AG20443 (cell line): ENCODE measurements at places on chromosomes 3 and 15.

GRCh38 chr3:5006755-5007202 lies 27.5 kb downstream of the BHLHE40 start:
- DNase-seq = peak; percentile 58

DNA sequence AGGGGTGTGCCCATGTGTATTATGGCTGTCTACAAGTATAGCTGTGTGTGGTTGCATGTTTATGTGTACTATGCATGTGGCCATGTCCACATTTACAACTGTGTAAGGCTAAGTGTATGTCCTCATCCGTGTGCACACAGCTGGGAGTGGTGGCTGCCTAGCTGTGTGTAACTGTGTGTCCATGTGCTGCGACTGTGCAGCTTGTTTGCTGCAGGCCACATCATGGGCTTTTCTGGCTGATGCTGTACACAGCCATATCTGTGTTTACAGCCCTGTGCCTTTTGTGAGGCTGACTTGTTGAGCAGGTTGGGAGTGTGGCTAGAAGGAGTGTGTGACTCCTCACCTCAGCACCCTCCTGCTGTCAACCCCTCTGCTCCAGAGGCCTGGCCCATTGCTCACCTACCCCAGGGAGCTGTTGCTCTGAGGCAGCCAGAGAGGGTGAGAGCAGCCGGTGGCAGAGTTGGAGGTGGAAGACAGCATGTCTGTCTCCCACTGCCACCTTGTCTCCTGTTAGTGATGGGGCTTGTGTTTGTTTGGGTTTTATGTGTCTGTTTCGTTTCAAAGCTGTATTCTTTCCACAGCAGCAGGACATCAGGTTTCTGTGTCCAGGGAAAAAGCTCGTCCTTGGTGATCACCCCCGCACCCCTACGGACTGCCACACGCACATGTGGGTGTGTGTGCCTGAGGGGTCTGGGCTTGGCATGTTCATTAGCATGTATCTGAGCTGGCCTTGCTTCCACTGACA lies 1.4 kb upstream of the GRM2 start:
- DNase-seq = no peak

DNA sequence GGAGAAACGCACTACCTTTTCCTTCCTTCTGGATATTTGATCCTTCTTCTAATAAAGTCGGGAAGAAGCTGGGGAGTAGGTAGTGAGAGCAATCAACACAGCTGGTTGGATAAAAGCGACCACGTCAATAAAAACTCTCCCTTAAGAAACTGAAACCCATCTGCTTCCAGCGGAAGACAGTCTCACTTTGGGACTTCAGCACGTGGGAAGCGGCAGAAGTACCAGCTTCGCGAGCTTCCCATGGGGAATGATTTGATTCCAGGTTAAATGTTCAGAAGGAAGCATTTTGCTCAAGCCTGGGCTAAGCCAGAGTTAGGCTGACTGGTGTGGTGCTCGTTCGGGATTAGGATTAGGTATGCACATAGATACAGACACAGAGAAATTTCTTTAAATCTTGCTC lies 262.3 kb upstream of the LYSMD4 start:
- no peak for DNase-seq

GRCh38 chr3:148958696-148959095 lies 32.6 kb upstream of the GYG1 start:
- DNase-seq = no peak

DNA sequence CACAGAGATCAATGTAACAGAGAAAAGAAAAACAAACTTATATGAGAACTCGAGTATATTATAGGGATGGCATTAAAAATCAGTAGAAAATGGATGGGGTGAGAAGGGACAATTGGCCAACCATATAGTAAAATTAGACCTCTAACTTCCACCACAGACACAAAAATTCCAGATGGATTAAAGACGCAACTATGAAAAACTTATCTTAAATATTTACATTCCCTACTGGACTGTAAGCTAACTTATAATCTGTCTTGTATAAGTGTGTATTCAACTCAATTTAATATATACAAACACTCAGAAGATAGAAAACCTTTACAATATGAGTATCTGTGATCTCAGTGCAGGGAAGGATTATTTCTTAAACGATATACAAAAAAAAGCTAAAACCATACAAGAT lies 3.0 kb downstream of the MFAP1 start:
- DNase-seq = no peak

- no peak for DNase-seq
Measured at GRCh38 chr15:94582368-94582767, 351.0 kb downstream of the MCTP2 start.

- peak; percentile 21 for DNase-seq
Measured at GRCh38 chr3:86702381-86702958, 288.5 kb downstream of the VGLL3 start.

GRCh38 chr3:44932271-44932670 lies 43.7 kb downstream of the ZDHHC3 start:
- DNase-seq = no peak

- no peak for DNase-seq
Measured at GRCh38 chr15:48811325-48811958, 573 bp upstream of the CEP152 start.

- DNase-seq = no peak
Measured at GRCh38 chr15:69810431-69811354, 287.0 kb downstream of the TLE3 start.

GRCh38 chr15:46229263-46229662 lies 594.4 kb downstream of the SQOR start:
- no peak for DNase-seq

DNA sequence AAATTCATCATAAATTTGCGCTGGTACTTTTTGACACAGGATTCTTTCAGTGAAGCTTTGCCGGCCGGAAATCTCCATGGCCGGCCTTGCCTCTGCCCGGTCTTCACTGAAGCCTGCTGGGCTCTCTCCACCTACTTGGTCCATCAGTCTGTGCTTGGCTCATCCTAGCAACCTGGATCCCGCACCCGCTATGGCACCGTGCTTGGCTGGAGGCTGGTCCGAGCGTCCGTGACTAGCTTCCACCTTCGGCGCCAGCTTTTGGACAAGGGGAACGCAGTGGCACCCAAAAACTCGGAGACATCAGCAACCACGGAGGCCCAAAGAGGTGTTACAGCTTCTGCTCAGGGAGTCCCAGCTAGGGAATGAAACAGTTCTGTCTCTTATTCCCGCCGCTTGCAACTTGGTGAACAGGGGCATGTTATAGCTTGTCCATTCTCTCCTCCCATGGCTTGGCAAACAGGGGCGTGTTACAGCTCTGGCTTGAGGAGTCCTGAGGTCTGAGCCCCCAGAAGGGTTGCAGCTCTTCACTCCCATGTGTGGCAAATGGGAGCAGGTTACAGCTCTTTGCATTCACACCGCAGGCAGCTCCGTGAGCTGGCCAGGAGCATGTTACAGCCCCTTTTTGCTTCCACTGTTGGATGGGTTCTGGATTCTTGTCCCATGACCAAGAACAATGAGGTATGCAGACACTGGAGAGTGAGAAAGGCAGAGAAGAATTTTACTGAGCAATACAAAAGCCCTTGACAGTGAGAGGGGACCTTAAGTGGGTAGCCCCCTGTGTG lies 204.2 kb downstream of the DIPK2A start:
- DNase-seq = no peak

GRCh38 chr3:156675830-156676767 lies 1.7 kb downstream of the TIPARP start:
- DNase-seq = peak; percentile 60

GRCh38 chr3:105826778-105827634 lies 41.8 kb downstream of the CBLB start:
- DNase-seq = no peak

GRCh38 chr15:56913241-56913640 lies 5.2 kb upstream of the TCF12 start:
- no peak for DNase-seq

DNA sequence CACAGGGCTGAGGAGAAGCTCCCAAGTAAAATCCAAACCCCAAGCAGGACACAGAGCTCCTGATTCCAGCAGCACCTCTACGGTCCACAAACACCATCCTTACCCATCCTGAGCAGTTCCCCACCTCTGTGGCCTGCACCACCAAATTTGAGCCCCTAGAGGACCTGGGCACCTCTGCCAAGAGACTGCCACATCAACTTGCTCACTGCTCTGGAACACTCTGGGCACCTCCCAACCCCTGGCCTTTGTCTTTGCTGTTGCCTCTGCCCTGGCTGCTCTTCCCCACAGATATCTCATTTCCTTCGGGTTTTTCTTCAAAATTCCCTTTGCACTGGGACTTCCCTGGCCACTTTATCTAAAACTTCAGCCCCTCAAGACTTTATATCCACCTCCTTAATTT lies 5.8 kb downstream of the RLBP1 start:
- DNase-seq = no peak
